HAP-1 (cell line): ENCODE measurements at places on chromosomes 2 and 18.

GRCh38 chr2:154961676-154962075, 263.2 kb downstream of the KCNJ3 start:
- DNase-seq, result no peak

DNA sequence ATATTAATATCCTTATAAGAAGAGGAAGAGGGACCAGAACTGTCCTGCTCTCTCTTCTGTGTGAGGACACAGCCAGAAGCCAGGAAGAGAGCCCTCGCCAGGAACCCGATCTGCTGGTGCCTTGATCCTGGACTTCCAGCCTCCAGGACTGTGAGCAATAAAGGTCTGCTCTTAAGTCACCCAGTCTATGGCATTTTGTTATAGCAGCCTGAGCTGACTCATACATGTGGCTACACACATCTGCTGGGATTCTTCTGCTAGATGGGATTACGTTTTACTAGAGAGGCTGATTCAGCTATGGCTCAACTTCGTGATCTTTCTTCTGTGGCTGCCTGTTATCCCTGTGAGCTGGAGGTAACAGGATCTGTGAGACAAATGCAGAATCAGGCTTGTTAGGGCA, 29.6 kb downstream of the ARL4C start:
- DNase-seq, result no peak

- no peak for DNase-seq
Observed at GRCh38 chr2:217916504-217917254, 86.1 kb downstream of the TNS1 start.

- DNase-seq, result no peak
Observed at GRCh38 chr2:58641001-58641400, 399.9 kb upstream of the FANCL start.

GRCh38 chr2:197828464-197829135, 24.2 kb downstream of the PLCL1 start:
- no peak for DNase-seq

GRCh38 chr2:30763151-30763660, 44.0 kb downstream of the CAPN13 start:
- no peak for DNase-seq

- DNase-seq, result no peak
Observed at GRCh38 chr2:156003780-156004179, 328.7 kb downstream of the NR4A2 start.

DNA sequence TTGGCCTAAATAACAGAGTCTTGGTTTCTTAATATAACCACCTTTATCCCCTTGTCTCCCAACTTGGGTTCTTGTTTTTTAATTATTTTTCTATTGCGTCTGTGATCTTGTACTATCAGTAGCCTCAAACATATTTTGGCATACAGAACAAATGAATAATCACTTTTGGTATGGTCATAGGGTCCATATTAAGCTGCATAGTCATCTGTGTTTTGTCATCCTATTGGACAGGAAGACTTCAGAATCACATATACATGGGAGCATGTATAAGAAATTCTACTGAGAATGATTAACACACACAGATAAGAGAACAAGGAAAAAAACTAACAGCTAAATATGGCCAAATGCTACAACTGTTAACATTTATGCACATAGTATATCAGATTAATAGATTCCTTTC, 126.0 kb downstream of the MEP1B start:
- no peak for DNase-seq

- no peak for DNase-seq
Observed at GRCh38 chr18:31892936-31893335, 50.0 kb downstream of the TRAPPC8 start.

DNA sequence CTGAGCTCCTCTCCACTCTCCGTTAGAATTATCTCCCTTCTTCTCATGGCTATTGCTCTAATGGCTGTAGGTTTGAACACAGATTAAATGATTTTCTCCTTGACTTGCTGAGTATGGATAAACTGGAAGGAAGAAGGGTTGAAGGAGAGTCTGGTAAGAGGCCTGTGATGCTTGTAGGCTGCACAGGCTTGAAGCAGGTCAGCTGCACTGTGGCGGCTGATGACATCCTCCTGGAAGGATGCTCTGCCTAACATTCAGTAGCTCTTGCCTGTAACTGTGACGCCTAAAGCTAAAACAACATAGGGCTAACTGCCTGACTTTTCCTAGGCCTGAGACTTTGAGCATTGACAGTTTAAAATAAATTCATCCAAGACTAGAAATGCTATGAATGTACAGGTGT, 166.3 kb downstream of the MREG start:
- DNase-seq, result no peak

GRCh38 chr2:212346865-212347264, 191.7 kb downstream of the ERBB4 start:
- no peak for DNase-seq

GRCh38 chr2:75466708-75467311, 93.9 kb downstream of the EVA1A start:
- peak; percentile 87 for DNase-seq

GRCh38 chr2:175490360-175490791, 308.9 kb upstream of the ATP5MC3 start:
- no peak for DNase-seq

DNA sequence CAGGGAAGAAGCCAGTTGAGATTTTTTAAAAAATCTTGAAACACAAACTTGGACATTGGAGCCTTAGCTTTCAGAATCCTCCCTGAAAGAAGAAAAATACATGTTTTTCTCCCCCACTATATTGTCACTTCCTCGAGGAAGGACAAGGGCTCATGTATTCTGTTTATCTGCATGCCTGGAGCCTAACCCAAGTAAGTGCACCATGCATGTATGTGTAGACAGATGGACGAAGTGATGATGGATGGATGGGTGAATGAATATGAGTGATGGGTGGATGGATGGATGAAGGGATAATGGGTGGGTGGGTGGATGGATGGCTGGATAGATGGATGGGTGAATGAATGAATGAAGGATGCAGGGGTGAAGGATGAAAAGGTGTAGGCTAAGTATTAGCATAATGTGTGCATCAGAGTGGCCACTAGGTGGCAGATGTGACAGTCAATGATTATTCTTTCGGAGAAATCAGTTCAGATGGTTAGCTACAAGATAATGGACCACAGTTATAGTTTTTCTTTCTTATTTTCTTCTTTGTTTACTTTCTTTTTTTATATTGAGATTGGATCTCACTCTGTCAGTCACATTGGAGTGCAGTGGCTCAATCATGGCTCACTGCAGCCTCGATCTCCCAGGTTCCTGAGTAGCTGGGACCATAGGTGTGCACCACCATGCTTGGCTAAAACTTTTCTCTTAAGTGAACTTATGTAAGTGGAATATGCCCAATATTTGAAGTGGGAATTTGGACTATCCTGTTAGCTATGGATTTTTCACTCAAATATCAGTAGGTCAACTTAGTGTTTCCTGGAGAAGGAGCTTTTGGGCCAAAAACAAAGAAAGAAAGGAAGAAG, 18.5 kb upstream of the CCDC93 start:
- peak; percentile 43 for DNase-seq

DNA sequence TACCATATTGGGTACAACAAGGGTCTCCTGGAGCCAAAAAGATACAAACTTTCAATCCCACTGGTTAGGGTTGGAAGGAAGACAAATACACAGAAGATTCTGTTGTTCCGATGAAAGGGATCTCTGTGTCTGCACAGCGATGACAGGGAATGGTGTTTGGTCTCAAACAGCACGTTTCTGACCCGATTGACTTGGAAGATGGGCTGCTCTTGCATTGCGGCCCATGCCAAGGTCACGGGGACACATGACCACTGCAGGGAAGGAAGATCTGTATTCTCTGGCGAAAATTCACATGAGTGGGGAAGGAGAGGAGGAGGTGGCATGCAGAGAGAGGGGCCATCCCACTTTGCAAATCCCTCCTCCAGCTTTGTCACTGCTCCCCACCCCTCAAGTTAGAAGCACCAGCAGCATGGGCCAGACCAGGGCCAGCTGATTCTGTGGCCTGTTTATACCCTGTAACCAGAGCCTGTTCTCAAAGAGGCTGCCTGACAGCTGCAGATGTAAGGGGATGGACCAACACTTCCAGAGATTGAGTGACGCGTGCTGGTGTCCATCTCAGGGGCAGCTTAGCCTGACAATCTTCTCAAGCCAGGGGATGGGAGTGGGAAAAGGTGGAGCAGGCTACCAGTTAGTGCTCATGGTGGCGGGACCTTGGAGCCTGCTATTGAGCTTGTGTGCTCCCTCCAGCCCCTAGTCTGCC, 57.2 kb downstream of the TNP1 start:
- DNase-seq, result no peak

- peak; percentile 98 for DNase-seq
Observed at GRCh38 chr2:15042801-15043217, 410.3 kb downstream of the LRATD1 start.

DNA sequence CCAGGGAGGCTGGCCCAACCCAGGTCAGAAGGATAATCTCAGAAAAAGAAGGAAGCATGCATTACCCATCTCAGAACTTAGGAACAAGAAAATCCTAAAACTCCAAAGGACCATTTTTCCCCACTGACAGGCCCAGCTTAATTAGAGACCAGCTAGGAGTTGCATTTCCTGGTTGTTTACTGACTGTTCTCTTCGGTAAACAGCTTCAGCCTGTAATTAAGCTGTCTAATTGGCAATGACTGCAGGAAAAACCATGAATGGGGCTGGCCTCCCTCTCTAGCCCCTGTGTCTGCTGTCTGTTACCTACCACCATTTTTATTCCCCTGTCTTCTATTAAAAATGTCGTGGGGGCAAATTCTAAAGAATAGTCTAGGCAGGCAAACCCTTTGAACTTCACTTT, 146.5 kb downstream of the AGAP1 start:
- no peak for DNase-seq

DNA sequence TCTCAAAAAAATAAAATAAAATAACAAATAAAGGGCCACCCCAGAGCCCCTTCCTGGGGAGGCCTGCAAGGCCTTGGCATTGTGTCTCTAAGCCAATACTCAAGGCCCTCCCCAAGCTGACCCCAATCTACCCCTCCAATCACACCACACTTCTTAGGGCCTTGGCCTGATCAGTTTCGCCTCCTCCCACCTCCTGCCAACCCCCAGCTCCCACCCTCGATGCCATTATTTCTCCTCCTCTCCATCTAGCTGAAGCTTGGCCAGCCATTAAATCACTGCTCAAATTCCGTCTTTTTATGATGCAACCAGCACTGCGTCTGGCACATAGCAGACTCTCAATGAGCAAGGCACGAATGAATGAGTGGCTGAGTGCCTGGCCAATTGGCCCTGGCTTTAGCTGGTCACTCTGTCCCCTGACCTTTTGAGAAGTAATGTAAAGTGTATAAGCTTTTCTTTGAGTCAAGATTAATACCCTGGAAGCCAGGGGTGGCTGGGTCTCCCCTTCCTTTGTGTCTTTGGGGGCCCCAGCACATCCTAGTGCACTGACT, 55.9 kb downstream of the SMAD7 start:
- DNase-seq, result no peak

DNA sequence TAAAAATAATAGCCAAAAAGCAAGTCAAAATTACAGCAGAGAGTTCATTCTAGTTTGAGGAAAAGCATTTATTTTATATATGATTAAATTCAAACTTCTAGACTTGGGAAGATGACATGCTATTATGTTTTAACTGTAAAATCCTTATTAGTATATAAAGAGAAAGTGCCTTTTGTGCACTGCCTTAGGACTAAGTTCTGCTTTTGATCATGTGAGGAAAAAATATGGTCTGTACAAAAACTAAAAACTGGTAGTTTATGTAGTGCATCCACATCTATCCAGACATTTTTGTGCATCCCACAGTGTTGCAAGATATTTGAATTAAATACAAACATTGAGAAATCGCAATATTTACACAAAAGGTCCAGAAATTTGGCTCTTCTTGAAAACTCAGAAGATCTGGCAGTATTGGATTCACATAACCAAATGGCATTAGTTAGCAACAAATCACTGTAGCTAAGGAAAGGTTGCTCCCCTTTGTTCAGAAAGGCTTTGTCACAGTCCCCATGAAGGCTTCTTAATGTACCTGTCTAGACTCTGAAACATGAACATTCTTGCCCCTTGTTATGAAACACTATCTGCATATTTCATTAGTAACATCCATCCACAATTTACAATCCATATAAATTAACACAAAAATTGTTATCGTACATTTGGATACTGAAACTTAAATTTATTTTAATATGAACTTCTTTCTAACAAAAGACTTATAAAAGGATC, 2.2 kb downstream of the MMADHC start:
- no peak for DNase-seq

GRCh38 chr2:121513597-121514333, 16.9 kb upstream of the RNU4ATAC start:
- no peak for DNase-seq

GRCh38 chr2:128786741-128787478, 468.2 kb upstream of the HS6ST1 start:
- no peak for DNase-seq

DNA sequence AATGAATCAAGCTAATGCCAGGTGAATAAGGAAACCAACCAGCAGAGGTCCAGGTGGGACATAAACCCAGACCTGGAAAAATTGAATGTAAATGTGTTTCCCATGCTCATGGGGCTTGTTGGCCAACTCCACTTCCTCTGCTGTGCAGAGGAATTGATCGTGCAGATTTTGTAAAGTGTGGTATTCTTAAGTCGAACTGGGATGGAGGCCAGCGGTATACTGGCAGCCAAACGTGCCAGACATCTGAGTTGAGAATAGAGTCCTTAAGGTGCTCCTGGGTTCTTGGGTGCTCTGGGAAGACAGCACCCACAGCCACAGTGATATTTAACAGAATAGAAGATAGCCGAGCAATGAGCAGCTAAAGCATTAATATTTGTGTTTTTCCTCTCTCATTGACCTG, 146.5 kb upstream of the LGALSL start:
- no peak for DNase-seq

DNA sequence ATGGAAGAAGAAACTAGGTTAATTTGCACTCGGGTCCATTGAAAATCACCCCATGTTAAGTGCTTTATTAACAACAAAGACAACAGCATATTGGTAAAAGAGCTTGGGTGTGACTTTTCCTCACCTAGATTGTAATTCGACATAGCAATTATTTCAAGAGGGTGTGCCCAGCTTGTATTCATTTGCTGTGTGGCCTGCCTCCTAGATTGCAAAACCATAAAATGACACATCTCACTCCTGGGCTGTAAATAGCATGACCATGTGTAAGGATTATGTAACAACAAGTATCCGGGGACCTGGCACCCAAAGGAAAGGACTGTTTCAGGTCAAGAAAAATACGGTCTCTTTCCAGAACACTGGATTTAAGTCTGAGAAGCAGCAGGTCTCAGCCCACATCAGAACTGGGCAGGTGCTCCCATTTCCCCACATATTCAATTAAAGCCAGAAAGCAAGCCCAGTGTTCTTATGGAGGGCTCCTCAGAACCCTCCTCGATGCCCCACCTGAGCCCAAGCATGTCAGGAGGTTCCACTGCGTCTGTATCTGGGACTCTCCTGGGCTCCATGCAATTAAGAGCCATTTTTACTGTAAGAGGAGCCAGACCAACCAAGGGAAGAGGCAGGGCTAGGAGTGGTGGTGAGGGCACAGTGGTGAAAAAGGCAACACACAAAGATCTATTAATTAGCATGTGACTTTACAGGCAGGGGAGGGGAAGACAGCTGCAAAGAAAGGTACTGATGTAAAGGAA, 39.2 kb downstream of the MREG start:
- no peak for DNase-seq

GRCh38 chr2:60002183-60002867, 551.1 kb downstream of the BCL11A start:
- no peak for DNase-seq
